ENCODE measurements at places on chromosomes 16 and 17.

- no peak for DNase-seq
Observed at GRCh38 chr16:24499193-24499814, 40.1 kb upstream of the RBBP6 start.

GRCh38 chr16:17590711-17591654 lies 120.2 kb upstream of the XYLT1 start:
- DNase-seq = peak; percentile 75

GRCh38 chr16:15983898-15984297 lies 34.5 kb downstream of the ABCC1 start:
- DNase-seq = no peak

- DNase-seq = no peak
Observed at GRCh38 chr16:11067697-11068141, 123.4 kb downstream of the CLEC16A start.

DNA sequence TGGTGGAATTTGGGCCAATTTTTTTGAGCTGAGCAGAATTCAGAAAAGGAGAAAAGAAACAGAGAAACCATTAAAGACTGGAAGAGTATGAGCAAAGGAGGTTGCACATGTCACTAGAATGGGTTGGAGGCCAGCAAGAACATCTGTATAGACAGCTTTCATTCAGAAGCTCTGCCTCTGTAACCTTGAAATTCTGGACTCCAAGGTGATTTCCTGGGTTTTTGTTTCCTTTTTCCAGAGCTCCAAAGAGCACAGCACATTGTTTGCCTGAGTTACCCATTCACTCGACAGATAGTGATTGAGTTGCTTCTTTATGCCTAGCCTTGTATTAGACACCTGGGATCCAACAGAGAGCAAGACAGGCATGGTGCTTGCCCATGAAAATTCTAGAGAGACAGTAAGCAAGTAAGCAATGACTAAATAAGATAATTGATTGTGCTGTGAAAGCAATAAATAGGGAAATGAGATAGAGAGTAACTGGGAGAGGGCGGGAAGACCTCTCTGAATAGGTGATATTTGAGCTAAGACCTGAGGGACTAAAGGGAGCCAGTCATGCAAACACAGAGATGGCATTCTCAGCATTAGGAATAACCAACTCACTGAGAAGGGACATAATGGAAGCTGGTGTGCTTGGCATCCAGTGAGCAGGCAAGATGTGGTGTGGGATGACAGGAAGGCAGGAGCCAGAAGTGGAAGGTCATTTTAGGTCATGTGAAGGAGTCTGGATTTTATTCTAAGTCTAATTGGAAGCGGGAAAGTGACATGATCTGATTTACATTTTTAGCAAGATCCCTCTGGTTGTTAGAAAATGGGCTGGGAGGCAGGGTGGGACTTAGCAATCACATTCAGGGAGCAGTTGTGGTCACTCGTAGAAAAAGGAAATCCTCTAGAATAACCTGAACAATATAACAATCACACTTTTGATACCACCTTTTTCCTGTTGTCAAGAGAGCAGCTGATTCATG lies 197.5 kb downstream of the HS3ST3A1 start:
- no peak for DNase-seq

DNA sequence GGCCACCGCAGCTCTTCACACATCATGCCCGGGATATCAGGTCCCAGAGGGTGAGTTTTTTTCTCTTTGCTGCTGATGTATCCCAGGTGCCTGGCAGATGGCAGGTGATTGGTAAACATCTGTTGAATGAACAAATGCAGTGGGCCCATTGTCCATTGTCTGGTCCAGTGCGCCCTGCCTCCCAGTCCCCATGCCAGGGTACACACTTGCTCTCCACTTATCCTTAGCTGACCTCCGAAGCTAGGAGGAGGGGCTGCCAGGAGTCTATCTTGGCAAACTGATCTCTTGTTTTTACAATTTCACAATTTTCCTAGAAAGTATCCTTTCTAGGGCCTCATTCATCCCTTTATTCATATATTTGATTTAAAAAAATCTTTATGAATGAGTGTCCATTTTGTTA lies 196.0 kb downstream of the RAB11FIP4 start:
- DNase-seq = no peak

GRCh38 chr17:9647014-9647413 lies 1.7 kb downstream of the USP43 start:
- no peak for DNase-seq

GRCh38 chr17:44972953-44973352 lies 4.8 kb upstream of the C1QL1 start:
- DNase-seq = no peak

DNA sequence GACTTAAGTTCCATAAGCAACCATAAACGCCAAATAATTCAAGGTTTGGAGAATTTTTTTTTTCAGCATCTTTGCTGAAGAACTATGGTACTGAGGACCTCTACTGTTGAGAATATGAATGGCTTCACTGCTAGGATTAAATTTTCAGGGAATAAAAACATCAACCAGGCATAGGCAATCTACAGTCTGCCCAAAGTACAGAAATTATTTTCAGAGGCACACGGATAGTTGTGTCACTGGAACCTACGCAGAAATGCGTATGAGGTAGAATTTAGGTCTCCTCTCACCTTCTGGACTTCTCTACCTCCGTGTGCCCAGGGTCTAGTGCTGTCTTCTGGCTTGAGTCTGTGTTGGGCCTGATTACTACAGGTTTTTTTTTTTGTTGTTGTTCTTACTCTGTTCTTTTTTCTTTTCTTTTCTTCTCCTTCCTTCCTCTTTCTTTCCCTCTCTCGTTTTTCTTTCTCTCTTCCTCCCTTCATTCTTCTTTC lies 39.7 kb downstream of the NACA2 start:
- no peak for DNase-seq

- DNase-seq = no peak
Observed at GRCh38 chr17:44362949-44363612, 572 bp downstream of the FAM171A2 start.

GRCh38 chr16:29310852-29311314 lies 95.6 kb downstream of the NPIPB11 start:
- no peak for DNase-seq

DNA sequence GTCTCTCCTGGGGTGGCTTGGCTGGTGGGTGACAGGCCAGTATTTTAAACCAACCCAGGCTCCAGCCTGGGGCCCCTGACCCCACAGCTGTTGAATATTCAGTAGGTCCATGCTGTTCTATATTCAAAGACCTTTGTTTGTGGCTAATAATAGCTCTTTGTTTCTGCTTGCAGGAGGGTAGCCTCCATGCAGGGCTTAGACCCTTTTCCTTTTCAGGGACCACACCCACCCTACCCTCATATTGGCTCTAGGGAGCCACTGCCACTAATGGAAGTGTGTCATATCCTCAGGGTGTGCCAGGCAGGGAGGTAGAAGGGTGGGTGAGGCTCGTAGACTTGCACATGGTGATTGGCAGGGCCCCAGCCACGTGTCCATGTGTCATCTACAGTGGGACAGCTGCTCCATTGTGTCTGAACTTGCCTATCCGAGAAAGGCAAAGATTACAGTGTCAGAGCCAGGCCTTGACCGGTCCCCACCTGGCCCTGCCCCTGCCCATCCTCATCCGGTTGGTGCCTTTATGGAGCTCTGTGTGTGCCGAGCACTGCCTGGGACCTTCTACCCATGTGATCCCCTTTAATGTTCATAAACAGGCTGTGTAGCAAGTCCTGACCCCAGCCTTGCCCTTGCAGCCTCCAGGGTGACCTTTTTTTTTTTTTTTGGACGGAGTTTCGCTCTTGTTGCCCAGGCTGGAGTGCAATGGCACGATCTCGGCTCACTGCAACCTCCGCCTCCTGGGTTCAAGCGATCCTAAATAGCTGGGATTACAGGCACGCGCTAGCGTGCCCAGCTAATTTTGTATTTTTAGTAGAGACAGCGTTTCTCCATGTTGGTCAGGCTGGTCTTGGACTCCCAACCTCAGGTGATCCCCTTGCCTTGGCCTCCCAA lies 22.1 kb downstream of the TMC7 start:
- DNase-seq = no peak

DNA sequence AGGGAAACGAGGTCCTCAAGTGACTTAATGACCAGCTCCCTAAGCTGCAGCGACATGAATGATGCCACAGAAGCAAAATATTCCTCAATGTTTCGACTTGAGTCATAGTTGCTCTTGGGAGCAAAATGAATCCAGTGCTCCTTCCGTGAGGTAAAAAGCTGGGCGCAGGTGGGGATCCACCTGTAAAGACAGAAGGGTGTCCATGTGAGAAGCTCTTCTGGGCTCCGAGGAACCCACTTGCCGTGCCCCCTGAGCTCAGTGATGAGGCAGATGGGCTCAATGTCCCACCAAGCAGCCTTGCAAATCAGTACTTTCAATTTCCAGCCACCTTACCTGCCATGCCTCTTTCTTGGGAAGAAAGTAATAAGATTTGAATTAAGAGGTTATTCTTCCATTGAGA lies 25.5 kb downstream of the DNAH3 start:
- DNase-seq = no peak

- DNase-seq = no peak
Observed at GRCh38 chr16:554297-554621, 5.9 kb upstream of the PRR35 start.

- DNase-seq = no peak
Observed at GRCh38 chr17:50691550-50692447, 15.9 kb downstream of the ANKRD40 start.

- DNase-seq = no peak
Observed at GRCh38 chr17:19368229-19368628, 5.7 kb upstream of the B9D1 start.

GRCh38 chr16:86002178-86002900 lies 103.4 kb downstream of the IRF8 start:
- DNase-seq = no peak

- no peak for DNase-seq
Observed at GRCh38 chr16:78852081-78852635, 748.4 kb downstream of the MAF start.

- no peak for DNase-seq
Observed at GRCh38 chr17:32281011-32281451, 15.4 kb downstream of the RHBDL3 start.

GRCh38 chr16:27721531-27722181 lies 171.7 kb downstream of the KATNIP start:
- no peak for DNase-seq

GRCh38 chr16:73350707-73351452 lies 303.0 kb upstream of the ZFHX3 start:
- no peak for DNase-seq

DNA sequence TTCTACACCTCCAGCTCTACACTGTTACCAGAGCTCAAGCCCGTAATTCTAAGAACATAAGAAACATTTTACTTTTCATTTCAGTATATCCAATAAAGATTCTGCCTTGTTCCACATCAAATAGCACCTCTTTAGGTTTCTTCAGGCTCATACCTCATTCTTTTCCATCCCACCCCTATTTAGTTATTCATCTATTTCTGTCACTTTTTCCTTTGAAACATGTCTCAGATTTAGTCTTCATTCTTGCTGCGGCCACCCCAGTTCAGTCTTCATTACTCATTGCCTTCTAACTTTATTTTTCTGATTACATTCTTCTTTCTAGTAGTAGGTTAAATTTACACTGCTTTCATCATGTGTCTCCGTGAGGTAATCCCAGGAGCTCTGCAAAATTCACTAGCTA lies 33.5 kb downstream of the PPM1E start:
- peak; percentile 20 for DNase-seq

DNA sequence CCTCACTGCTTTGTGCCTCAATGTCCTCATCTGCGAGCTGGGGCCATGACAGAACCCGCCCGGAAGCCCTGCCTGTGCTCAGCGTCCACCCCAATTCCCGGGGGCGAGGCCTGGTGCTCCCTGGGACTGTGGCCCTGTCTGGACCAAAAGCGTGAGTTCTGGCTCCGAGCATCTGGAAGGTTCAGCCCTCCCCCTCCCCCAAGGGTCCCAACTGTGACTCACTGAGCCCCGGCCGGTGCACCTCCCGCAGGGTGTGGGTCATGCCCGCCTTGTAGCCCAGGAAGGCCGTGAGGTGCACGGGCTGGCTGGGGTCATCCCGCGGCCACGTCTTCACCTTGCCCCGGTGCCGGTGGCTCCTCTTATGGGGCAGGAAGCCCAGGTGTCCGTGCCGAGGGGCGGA lies 755 bp downstream of the RPL3L start:
- DNase-seq = no peak

DNA sequence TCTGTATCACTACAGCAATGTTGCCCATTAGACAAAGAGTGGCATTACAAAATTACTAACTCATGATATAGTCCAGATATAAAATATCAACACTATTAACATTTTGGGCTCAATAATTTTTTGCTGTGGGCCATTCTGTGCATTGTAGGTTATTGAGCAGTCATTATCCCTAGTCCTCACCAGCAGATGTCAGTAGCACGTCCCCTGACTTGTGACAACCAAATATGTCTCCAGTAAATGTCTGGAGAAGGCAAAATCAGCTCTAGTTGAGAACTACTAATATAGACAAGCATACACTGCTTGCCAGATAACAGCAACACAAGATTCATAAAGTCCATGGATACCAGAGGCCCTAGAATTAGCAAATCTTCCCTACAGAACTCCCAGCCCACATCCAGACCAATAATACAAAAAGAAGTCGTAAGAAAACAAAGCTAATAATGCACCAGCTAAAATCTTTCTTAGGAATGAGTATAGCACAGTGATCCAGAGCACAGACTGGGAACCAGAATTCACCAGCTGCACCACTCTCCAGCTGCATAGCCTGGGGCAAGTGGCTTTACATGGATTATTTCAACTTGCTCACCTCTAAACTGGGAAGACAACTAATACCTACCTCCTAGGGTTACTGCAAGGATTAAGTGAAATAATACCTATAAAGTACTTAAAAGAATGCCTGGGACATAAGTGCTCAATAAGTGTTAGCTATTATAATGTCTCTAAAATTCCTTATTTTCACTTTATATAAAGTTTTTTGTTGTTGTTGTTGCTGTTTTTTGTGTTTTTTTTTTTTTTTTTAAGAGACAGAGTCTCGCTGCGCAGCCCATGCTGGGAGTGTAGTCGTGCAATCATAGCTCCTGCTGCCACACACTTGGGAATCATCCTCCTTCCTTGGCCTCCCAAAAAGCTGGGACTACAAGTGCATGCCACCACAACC lies 23.7 kb downstream of the HELZ start:
- DNase-seq = no peak

GRCh38 chr17:4514206-4514605 lies 15.5 kb downstream of the SPNS2 start:
- no peak for DNase-seq

DNA sequence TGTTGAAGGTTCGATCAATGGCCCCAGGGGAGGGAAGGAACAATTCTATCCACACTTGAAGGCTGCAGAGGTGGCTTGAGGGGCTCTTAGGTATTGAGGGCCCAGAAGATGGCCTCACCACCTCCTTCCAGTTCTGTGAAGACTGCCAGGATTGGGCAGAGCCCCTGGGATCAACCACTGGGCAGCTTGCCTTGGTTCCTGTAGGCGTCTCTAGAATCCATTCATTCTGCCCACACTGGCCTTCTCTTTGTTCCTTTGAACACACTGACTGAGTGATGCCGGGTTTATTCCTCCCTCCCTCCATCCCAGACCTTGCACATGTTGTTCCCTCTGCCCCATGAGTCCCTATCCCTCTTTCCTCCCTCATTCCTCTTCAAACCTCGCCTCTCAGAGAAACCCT lies 50.5 kb downstream of the SYT17 start:
- no peak for DNase-seq

DNA sequence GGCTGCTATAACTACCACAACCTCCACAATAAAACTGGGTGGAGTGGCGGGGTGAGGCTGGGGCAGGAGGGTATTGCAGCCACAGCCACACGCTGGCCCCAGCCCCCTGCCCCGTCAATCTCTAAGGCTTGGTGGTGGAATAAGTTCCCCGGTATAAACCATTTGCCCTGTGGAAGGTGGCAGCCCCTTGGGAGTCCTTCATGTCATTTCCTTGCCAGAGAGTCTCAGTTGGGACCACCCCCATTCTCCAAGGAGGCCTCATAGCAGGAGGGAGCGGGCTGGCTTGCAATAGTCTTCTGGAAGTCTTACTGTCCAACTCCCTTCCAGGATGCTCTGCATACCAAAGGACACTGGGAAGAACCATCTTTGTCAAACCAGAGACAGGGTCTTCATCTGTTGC lies 19.4 kb downstream of the CD300A start:
- DNase-seq = no peak
